Esophagus muscularis mucosa (tissue), 4 donors: ENCODE measurements at places on chromosomes 2 and 18.

- no peak for DNase-seq
Observed at GRCh38 chr2:48719480-48720177, 35.9 kb downstream of the LHCGR start.

- no peak for DNase-seq
Observed at GRCh38 chr2:220531216-220531615, 903.8 kb downstream of the SLC4A3 start.

DNA sequence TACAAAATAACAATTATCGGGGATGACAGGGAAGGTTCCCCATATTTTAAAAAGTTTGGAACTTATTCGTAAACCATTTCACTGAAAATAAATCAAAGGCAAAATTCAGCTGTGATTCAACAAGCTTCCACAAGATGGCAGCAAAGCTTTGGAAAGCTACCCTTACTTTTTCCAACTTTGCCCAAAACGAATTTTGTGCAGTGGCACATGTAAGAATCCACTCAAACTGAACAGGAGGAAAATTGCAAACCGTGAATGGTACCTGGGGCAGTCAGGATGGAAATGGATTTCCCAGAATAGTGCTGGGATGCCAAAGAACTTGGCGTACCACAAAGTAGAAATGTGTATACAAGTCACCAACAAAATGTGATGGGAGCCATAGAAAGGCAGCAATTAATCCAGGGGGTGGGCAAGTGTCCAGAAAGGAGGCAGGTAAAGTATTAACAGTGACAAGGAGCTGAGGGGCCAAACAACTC, 10.7 kb downstream of the RPL31 start:
- DNase-seq = no peak

GRCh38 chr2:192498747-192499146, 304.0 kb upstream of the TMEFF2 start:
- DNase-seq = no peak

- no peak for DNase-seq
Observed at GRCh38 chr2:15579641-15580040, 12.0 kb upstream of the DDX1 start.

DNA sequence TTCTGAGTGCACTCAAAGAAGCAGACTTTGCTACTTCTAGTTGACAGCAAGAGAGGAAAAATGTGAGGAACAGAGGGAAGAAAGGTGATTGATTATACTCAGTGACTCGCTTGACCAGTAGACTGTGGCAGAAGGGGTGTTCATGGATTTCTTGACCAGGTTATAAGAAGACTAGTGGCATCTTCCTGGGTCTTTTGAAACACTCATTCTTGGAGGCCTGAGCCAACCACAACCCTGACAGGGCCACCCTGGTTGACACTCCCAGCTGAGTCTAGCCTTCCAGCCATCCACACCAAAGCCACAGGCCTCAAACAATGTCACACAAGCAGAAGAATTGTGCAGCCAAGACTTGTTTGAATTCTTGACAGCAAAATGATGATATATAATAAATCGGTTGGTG, 366.3 kb downstream of the SS18 start:
- DNase-seq = no peak

DNA sequence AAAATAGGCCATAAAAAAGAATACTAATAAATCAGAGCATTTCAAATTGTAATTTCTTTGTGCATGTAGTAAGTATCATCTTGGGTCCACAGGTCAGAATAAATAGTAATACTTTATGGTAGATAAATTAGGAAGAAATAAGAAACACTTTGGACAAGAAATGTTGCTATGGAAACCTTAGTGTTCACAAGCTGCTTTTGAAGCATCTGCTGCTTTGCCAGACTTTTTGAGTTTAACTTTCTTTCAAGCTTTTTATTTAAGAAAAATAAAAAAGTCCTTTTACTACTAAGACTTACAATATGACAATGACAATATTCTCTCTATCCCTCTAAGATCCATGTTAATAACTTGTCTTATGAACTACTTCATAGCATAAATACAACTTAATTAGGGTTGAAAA, 690.7 kb upstream of the FSHR start:
- DNase-seq = no peak

DNA sequence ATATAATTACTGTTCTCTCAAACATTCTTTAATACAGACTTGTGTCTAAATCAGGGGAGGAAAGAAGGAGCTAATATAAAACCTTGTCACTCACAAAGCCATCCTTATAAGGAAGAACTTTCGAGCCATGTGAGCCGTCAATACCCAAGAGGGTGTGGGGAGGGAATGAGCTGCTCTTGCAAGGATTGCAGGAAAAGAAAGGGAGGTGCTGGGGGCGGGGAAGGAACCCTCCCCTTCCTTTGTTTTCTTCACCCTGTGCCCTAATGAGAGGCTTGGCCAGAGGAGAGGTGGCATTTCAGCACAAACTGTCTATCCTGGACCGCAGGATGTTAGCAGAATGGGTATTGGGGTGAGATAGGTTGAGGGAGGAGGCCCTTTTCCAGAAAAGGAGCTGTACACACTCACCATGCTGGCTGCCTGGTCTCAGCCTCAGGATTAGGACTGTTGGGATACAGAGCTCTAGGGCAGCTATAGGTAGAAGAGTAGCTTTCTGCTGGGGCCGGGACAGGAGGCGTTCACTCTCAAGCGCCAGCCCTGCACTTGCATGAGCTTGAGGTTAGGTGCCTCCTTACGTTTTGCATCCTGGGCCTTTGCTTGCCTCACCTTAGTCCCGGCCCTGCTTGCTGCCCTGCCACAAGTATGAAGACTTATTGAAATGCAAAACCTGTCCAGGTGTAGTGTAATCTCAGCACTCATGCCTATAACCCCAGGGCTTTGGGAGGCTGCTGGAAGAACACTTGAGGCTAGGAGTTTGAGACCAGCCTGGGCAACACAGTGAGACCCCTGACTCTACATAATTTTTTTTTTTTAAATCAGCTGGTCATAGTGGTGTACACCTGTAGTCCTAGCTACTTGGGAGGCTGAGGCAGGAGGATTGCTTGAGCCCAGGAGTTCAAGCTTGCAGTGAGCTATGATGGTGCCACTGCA, 190.5 kb downstream of the LOXHD1 start:
- no peak for DNase-seq

DNA sequence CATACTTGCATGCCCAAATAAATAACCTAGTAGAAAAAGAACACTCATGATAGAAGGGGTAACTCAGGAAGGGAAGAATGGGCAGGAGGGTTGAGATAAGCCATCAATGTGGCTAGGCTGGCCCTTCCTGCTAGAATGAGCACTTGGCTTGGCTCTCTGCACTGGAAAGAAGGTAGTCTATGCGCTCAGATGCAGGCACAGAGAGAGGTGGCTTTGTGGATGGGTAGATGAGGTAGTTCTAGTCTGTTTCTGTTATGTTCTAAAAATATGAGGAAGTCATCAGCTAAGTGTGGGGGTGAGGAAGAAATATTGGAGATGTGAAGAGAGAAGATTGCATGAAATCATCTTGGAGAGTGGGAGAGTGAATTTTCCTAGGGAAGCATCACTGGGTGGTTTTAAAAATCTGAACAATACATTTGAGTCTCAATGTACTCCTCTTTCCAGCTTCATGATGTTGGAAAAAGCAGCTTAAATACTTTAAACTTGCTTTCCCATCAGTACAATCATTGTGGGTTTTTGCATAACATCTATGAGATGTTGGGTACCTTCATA, 357.1 kb downstream of the CNTNAP5 start:
- DNase-seq = no peak

DNA sequence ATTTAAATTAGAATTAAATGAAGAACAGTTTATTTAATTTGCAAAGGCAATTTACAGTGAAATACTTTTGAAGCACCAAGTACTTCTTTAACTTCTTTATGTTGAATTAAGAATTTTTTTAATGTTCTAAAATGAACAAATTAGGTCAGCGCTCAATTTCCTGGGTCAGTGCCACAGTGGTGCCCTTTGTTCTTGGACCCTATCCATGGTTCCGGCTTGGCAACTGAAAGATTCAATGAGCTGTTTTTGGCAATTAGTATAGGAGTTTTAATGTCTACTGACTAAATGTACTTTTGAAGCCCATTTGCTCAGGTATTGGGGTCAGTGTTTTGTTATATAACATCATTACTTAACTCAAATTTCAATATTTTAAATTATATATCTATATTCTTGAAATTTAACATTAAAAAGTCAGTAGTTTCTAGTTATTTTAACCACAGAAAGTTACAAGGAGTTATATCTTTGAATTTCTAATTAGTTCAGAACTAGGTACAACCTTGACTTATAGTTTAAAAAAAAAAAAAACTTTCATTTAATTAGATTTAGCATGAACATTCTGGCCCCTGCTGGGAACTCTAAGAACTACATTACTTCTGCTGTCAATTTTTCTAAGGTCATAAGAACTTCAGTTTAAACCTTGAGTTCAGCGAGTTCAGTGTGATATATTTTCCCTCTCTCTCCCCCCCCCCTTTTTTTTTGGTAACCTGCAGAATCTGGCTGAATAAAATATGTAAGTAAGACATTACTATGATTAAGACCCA, 7.6 kb upstream of the MSTN start:
- no peak for DNase-seq

DNA sequence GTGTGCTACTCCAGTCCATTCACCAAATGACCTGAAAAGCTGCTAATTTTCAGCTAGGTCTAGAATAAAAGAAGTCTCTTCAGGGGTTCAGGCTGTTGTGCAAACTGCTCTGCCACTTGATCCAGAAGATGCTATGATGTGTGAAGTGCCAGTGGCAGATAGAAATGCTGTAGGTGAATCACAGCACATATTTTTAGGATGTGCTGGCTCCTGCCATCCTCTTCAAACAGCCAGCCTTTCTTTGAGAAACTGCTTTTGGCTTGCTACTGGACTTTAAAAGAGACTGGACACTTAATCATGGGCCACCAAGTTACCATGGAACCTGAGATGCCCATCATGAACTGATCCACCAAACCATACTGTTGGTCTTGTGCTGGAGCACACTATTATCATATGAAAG, 322.1 kb downstream of the EN1 start:
- DNase-seq = no peak

DNA sequence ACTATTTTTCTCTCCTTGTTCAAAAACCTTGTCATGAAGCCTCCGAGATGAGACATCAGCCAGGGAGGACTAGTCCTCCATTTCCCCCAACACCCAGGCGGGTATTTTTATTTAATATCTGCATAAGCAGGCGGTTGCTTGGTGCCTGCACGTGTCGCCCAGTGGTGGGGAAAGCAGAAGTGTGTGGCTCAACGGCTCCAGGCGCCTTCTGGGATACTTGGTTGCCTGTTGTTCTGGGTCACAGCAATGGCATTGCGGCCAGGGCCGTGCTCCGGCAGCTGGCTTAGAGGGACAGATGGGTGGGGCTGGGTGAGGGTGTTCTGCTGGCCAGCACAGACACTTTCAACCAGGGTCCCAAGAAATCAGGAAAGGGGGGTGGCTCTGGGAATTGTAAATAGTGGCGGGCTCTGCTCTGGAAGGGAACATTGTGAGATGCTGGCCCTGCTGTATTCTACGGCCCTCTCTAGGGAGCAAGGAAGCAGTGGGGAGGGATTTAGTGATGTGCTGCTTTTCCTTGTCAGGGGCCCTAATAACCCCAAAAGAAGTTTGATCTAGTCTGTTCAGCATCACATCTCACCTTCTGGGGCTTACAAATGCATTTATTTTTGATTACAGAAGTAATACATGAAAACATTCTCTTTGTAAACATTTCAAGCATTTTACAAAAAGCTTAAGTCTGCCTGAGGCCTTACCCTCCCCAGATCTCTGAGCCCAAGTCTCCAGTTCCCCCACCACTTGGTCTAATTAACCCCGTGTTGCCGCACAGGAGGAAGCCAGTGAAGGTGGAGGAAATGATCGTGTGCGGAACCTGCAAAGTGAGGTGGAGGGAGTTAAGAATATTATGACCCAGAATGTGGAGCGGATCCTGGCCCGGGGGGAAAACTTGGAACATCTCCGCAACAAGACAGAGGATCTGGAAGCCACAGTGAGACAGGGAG, 1.1 kb downstream of the VAMP8 start:
- no peak for DNase-seq

GRCh38 chr2:69762513-69763494, 20.9 kb downstream of the ANXA4 start:
- DNase-seq = no peak

- DNase-seq = no peak
Observed at GRCh38 chr2:181682026-181682789, 1.9 kb upstream of the NEUROD1 start.

GRCh38 chr18:47296462-47296861, 45.0 kb upstream of the SKOR2 start:
- peak; percentile 79 for DNase-seq

DNA sequence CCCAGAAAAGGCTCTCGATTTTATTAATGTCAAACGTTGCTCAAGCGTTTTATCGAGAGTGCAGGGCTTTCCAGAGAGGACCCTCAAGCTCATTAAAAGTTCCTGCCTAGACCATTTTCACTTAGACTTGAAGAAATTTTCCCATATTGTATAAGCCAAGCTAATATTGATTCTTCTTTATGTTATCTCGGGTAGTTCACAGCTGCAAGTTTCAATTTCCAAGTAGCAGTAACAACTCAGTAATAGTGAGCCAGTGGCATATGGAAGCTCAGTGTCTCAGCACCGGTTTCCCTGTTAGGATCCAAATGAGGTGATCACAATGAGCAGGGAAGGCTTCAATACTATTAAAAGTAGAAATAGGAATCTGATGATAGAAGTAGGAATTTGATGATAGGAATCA, 274.5 kb downstream of the TMX3 start:
- DNase-seq = no peak
